M059J (cell line): ENCODE measurements at places on chromosomes 2 and 18. TPM values are rescaled to one million over a fixed set of nuclear protein-coding genes. Genes with fewer than 3 reads are reported as not detected.

DNA sequence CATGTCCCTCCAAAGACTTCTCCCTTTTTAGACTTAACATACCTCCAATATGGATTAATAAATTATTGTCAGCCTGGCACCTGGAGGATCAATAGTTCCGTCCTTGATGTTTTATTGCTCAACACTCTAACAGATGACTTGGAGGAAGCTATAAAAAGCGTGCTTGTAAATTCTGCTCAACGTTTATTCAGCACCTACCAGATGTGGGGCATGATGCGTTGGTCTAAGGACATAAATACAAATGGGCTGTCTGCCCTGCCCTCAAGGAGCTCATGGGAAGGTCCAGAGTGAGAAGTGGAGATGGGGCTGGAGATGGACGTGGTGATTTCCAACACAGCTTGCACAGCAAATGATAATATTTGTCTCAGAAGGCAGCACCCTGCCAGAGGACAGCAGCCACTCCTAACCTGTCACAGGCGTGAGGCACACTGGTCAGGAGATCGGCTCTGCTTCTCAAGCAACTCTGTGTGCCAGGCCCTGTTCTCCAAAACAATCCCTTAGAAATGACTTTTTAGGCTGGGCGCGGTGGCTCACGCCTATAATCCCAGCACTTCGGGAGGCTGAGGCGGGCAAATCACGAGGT lies 25.5 kb upstream of the ZCCHC2 start:
- DNase-seq, result no peak

GRCh38 chr18:3468066-3468705 lies 18.2 kb downstream of the TGIF1 start:
- no peak for DNase-seq

- DNase-seq, result peak; percentile 78
Measured at GRCh38 chr18:12934454-12935071, 13.2 kb upstream of the SEH1L start.

DNA sequence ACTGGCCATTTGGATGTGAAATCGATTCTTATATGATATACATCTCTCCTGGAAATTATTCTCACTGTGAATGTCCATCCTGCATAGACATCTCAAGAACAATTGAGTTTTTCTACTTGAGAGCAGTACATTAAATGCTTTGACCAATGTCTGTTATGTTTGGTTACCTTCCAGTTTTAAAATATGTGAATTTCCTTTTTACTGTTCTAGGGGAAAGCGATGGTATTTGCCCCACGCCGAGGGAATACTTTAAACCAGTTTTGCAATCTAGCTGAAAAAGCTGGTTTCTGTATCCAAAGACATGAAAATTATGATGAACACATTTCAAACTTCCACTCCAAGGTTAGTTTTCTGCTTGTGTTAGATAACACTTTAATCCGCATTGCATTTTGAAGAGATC lies 175.3 kb upstream of the SIX3 start:
- no peak for DNase-seq

DNA sequence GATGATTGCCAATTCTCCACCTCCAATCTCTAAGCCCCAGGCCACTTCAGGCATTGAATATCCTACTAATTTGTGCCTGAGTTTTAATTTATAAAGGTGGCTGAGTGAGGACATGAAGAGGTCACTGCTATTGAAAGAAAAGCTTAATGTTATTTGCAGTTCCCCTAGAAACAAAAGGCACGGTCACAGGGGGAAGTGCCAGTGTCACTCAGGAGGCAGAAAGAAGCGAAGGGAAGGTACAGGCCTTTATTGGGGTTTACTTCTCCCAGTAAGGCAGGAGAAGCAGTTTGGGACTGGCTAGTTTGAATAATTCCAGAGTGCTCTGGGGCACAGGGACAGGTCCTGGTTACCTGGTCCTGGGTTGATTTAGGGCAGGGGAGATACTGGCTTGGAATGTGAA lies 1.7 kb upstream of the ABHD1 start:
- DNase-seq, result no peak

The UGT1A4 gene
- total RNA-seq, result not detected in 2 replicates
